Panc1 (cell line): ENCODE measurements at places on chromosomes 7 and 10.

DNA sequence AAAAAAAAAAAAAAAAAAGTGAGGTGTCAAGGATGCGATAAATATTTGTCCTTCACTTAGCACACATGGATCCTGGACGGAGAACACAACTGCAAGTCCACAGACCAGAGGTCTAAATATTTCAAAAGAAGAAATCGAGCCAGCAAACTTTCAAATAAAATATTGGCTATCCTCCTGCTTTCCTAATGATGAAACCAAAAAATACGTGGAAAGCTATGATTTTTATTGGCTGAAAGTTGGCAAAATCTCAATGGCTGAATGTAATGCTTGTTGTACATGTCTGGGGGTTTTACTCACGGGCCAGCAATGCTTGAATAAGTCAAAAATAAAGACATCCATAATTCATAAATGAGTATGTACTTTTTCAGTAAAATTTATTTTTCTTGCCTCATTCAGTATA, 19.0 kb upstream of the MGMT start:
- DNase-seq: no peak

DNA sequence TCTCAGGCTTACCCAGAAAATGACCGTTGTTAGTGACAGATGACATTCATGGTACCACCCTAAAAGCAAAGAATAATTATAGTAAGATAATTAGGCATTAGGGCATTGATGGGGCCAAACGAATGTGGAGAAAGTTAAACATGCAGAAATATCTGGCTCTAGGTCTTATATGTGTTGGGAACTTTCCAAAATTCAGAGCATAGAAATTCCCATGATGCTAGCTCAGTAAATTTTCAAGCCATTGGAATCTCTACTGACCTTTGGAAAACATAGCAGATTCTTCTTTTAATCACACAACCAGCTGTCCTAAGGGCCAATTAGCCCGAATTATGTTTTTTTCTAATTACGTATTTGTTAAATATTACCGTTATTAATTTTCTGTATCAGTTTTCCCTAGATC, 136.1 kb downstream of the CREB5 start:
- DNase-seq: no peak

DNA sequence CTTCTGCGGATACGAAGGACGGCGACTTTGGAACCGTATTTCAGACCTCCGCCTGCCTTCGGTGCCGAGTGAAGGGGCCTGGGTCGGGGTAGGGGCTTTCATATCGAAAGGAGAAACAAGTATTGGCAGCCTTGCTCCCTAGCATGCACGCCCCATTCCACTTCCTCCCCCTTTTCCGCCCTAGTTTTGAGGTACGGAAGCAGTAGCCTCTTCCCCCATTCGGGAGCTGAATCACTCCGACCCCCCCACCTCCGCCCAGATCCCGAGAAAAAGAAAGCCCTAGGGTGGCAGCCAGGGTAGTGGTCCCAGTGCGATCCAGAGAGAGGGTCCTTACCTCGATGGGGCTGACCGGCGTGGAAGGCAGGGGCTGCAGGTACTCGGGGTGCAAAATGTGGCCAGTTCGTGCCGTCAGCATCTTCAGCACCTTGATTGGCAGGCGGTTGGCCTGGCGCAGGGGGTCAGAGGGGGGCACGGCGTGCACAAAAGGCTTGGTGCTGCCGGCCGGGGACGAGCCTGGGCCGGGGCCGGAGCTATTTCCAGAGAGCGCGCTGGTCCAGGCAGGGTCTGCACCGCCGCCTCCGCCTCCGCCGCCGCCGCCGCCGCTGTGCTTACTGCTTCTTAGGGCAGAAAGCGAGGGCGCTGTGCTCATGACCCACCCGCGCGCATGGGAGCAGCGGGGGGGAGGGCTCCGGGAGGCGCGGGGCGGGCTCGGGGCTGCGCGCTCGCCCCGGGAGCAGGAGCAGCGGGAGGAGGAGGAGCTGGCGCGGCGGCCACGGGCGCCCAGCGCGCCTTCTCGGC, 594 bp downstream of the ZNF503 start:
- no peak for DNase-seq

GRCh38 chr10:117552701-117553141, 10.2 kb downstream of the EMX2 start:
- no peak for DNase-seq

DNA sequence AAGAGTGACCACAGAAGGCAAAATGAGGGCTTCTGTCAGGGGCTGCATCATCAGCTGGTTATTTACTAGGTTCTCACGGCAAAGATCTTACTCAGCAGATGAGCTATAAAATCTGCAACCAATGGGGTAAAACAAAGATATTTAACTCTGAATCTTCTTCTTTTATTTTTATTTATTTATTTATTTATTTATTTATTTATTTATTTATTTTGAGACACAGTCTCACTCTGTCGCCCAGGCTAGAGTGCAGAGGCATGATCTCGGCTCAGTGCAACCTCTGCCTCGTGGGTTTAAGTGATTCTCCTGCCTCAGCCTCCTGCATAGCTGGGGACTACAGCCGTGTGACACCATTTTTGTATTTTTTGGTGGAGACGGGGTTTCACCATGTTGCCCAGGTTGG, 11.3 kb downstream of the C10orf143 start:
- DNase-seq: no peak

GRCh38 chr10:200405-200804, 65.2 kb downstream of the ZMYND11 start:
- DNase-seq: no peak

DNA sequence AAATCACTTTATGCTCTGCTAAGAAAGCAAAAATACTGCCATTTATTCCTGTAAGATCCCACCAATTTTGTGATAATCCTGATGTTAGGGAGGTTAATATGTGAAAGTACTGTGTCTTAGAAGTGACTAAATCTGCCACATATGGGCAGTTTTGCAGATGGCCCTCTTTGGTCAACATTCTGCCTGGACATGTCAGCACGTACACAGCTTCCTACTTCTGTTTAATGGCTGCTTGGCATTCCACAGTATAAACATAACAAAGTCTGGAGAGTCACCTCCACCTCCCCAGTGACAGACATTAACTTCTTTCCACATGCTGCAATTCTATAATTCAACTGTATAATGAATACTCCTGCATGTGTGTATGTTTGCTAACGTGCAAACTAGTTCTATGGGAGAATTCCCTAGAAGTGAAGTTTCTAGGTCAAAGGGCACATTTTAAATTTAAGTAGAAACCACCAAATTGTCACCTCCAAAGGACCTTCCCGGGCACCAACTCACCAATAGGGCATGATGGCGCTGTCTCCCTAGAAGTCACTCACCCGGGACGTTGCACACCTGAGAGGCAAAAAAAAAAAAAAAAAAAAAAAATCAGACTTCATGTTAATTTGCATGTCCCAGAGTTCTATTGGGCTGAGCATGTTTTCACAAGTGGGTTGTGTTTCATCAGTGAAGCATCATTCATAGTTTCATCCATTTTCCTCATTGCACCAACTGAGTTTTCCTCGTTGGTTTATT, 38.9 kb downstream of the MKI67 start:
- DNase-seq: no peak

DNA sequence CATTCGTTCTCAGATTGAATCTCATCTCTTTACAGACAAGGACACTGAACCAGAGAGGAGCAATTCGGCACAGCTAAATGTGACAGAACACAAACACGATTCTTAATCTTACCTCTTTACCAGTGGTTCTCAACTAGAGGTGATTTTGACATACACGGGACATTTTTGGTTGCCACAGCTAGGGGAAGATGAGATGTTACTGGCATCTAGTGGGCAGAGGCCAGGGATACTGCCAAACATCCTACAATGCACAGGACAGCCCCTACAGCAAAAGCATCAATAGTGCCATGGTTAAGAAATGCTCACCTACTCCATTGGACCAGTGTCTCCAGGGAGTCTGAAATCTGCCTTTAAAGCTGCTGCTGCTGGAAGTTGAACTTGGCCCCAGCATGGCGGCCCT, 27.3 kb downstream of the PDE1C start:
- DNase-seq: no peak
